ENCODE measurements at places on chromosomes 6 and 20.

DNA sequence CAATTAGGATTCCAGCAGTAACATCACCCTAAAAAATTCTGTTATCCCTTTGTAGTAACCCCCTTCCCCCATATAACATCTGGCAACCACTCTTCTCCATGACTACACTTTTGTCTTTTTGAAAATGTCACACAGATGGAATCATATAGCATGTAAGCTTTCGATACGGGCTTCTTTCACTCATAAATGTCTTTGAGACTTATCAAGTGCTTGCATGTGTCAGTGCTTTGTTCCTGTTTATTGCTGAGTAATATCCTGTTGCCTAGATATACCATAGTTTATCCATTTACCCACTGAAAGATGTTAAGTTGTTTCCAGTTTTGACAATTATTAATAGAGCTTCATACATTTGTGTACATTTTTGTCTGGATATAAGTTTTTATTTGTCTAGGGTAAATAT, 10.4 kb upstream of the SNPH start:
- no peak for DNase-seq

GRCh38 chr20:35492352-35492751, 37.0 kb downstream of the CEP250 start:
- no peak for DNase-seq

- DNase-seq, result no peak
Measured at GRCh38 chr6:158389193-158389919, 77.1 kb downstream of the TULP4 start.

- DNase-seq, result no peak
Measured at GRCh38 chr20:17896771-17897369, 71.7 kb downstream of the SNX5 start.

DNA sequence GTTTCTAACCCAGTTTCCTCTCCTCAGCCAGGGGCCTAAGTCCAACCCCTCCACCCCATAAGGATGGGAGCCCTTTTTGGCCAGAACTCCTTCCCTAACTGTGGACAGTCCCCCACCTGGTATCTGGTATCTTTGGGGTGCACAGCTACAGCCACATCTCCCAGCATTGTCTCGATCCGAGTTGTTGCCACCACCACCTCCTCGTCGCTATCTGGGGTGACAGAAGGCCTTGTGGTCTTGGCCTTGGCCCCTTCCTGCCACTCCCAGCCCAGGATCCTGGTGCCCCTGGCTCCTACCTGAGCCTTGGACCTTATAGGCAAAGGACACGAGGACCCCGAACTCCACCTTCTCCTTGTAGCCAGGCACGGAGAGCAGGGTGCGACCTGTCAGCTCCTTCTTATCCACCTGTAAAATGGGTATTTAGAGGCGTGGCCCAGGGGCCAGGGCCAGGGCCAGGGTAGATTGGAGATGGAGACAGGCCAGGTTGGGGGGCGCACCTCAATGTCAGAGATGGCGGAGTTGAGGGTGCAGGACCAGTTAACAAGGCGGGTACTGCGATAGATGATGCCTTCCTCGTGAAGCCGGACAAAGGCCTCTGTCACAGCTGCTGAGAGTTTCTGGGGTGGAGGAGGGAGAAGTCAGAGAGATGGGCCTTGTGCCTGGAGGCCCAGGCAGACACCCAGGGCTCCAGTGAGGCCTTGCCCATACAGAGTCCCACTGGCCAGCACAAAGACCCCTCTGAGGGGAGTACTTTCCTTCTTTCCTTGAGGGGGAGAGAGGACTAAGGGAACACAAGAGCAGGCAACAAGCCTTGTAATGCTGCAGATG, 7.2 kb upstream of the VWA7 start:
- DNase-seq, result no peak

GRCh38 chr6:143675946-143676345, 1.8 kb upstream of the PHACTR2 start:
- DNase-seq, result no peak

- no peak for DNase-seq
Measured at GRCh38 chr6:2222275-2222842, 23.0 kb downstream of the GMDS start.

GRCh38 chr6:111601886-111602285, 3.8 kb downstream of the TRAF3IP2 start:
- no peak for DNase-seq

DNA sequence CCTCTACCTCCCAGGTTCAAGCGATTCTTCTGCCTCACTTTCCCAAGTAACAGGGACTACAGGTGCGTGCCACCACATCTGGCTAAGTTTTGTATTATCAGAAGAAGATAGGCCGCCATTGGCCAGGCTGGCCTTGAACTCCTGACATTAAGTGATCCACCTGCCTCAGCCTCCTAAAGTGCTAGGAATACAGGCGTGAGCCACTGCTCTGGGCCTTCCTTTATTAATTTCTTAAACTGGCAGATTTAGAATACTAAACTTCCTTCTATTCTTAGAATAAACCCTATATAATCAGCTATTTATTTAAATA, 86.6 kb downstream of the HFE start:
- DNase-seq, result no peak

- no peak for DNase-seq
Measured at GRCh38 chr6:149458196-149458595, 26.6 kb downstream of the ZC3H12D start.

- DNase-seq, result no peak
Measured at GRCh38 chr6:72969666-72970065, 255.6 kb downstream of the KHDC1L start.
